KG1 (cell line): ENCODE measurements at places on chromosomes 7 and 10.

GRCh38 chr10:92125144-92125543 lies 165.7 kb downstream of the CPEB3 start:
- DNase-seq, result no peak

- no peak for DNase-seq
Observed at GRCh38 chr10:127278001-127278400, 81.6 kb upstream of the INSYN2A start.

DNA sequence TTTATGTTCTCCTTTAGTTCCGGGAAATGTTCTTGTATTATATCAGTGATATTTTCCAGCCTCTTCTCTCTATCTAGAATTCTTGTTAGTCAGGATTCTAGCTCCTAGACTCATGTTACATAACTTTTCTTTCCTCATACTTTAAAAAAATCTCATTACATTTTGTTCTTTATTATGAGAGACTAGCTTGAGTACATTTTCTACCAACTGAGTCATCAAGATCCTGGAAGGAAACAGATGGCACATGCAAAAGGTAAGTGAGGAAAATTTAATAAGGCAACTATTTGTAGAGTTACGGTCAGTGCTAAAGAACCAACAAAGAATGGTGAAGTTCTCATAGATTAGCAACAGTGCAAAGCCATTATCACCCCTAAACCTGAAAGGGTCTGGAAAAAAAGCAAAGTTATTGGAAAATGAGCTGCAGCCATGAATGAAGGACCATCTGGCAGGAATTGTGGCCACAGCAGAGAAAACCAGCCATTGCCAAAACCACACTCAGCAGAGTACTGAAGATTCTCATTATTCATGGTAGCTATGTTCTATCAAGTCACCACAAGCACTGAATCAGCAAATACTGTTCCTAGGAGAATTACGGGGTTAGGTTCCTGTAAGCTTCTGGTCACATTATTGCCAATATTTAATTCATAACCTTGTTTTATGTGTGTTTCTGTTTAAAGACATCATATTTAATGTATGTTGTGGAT lies 98.3 kb upstream of the C7orf33 start:
- DNase-seq, result no peak

- DNase-seq, result no peak
Observed at GRCh38 chr10:30462513-30462912, 28.5 kb downstream of the MAP3K8 start.

- no peak for DNase-seq
Observed at GRCh38 chr10:48932831-48933664, 6.6 kb downstream of the LRRC18 start.

DNA sequence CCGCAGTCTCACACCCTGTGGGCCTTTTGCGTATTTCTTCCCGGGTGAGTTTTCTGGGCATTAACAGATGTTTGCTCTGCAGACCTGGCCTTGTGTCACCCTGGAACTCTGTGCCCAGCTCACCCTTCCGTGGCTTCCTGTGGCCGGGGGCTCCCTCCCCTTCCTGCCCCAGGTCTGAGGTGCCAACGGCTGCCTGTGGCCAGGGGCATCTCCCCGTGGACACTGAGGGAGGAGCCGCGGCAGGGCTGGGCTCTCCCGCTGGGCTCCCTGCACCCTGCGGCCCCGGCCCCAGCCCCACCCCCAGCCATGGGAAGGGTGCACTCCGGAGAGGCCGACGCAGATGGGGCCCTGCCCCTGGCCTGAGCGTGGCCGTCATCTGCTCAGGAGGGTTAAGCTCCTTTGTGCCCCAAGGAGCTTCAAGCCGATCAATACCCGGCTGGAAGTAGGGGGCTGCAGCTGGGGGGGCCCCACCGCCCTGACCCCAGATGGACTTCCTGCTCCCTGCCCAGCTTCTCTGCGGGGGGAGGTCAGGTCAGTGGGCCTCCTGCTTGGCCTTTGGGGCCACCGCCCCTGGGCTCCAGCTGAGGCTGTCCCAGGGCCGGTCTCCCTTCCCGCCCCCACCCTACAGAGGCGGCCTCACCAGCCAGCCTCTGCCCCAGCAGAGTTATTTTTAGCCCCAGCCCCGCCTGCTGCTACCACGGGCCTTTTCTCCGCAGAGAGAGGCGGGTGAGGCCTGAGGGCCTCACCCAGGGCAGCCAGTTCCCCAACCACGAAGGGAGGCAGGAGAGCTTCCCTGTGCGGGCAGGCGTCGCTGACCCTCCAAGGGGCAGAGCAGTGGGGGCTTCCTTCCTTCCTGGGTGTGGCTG lies 24.2 kb downstream of the PWWP2B start:
- peak; percentile 61 for DNase-seq

- DNase-seq, result no peak
Observed at GRCh38 chr7:130113887-130114286, 43.6 kb downstream of the KLHDC10 start.

DNA sequence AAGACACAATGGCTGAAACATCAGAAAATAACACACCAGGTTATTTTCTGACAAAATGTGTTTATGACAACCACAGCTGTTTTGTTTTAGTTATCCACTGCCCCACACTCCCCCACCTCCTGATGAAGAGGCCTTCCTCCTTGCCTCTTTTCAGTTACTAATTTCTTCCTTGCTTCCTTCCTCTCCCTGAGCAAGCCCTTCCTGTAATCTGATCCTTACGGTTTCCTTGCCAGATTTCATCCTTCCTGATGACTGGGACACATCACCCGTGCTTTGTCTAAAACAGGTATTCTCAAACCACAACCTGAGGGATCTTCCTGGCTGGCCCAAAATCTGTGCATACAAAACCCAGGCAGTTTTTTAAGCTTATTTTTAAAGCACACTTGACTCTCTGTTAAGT lies 39.4 kb downstream of the CHST15 start:
- DNase-seq, result no peak

DNA sequence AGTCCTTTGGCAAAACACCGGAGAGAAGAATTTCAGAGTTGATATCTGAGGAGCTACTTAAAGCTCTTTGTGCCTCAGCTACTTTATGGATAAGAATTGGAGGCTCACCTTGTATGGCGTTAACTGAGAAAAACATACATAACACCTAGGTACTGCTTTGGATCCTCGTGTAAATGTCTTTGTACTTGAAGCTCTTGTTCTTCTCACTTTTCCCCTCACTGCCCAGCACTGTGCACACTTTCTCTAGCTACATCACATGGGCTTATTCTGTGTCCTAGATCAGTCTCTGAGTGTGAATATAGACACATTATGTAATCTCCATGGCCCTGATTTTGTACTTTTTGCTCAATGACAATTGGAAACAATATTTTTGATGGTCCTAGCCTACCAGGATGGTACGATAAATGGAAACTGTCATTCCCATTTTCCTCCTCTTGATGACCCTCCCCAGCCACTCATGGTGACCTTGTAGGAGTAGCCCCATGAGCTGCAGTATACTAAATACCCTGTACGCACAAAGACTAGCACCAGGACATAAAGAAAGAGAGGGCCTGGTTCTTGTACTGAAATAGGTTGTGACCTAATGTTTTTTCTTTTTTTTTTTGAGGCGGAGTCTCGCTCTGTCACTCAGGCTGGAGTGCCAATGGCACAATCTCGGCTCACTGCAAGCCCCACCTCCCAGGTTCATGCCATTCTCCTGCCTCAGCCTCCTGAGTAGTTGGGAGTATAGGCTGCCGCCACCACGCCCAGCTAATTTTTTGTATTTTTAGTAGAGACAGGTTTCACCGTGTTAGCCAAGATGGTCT lies 22.1 kb downstream of the STAMBPL1 start:
- DNase-seq, result no peak

- no peak for DNase-seq
Observed at GRCh38 chr7:91866599-91867148, 13.8 kb downstream of the MTERF1 start.

- DNase-seq, result no peak
Observed at GRCh38 chr10:104424719-104425118, 71.1 kb downstream of the CFAP58 start.

DNA sequence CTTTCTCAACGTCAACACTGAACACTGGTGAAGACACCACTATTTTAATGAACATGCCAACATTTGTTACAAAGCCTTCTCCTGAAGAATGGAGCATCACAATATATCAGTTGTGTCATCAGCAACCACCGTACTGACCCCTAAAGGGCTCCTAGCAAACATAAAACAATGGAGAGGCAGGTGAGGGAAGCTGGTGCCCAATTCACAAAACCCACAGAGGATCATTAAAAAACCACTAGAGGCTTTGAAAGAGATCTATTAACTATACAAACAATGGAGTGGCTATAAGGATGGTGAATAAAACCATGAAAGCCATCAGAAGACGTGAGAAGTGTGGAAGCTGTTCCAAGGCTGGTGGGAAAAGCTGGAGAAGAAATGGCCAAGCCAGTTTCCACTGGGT lies 150.8 kb downstream of the FAM107B start:
- DNase-seq, result no peak

DNA sequence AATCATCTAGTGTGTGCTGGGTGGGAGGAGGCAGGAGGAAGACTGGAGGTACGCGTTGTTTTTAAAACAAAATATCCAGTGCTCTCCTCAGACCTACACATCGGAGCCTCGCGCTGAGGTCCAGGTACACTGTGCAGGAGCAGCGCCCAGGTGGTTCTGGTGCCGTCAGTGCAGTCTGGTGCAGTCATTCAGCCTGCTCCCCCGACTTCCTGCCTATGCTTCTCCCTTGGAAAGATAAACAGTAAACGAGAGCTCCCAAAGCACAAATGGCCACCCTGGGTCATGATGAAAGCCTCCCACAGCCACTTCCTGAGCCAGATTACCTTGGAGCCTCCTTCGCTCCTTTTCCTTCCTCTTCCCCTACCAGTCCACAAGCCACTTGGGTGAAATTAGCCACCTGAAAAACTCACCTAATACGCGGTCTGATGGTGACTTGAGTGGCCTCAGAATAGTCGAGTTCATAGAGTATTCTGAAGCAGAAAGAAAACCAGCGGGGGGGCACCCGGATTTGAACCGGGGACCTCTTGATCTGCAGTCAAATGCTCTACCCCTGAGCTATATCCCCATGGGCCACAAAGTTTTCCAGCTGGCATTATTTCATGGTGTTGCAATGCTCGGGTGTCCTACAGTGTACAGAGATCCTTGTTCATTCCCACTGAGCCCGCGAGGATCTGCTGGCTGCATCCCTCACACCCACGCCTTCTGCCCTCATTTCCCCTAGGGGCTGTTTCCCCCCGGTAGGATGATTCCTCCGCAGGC lies 82.5 kb downstream of the ZNF467 start:
- DNase-seq, result no peak

DNA sequence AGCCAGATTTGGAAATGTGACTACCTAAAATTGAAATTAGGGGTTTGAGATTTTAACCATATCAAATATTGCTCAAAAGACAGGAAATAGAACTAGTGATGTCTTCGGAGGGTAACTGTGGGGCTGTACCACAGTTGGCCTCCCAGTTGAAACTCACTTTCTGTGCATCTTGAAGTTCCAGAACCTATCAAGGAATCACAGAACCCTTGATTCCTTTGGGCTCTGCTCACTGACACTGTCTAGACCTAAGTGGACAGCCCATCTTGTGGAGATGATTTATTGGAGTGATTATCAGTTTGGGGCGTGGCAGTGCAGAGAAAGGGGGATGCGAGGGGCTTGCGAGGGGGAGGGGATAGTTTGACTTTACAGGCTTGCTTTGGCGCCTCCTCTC lies 134.2 kb upstream of the GJD4 start:
- no peak for DNase-seq

DNA sequence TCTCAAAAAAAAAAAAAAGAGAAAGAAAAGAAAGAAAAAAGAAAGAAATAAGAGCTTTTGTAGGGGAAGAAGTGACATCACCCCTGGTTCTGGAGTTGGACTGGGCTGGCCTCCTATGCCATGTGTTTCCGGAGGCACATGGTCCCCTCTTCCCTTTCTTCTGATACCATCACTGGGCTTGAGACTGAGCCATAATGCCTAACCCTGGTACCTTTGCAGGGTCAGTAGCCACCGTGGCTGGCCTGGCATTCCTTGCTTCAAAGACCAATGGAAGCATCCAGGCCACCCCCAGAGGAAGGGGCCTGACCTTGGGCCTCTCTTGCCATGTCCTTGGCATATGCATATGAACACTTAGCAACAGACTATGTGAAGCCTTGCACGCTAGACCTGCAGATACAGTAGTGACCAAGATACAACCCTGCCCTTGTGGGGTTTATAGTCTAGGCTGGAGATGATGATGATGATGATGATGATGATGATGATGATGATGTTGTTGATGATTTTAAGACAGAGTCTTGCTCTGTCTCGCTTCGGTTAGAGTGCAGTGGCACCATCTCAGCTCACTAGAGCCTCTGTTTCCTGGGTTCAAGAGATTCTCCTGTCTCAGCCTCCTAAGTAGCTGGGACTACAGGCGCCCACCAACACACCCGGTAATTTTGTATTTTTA lies 31.8 kb downstream of the SUFU start:
- DNase-seq, result no peak

DNA sequence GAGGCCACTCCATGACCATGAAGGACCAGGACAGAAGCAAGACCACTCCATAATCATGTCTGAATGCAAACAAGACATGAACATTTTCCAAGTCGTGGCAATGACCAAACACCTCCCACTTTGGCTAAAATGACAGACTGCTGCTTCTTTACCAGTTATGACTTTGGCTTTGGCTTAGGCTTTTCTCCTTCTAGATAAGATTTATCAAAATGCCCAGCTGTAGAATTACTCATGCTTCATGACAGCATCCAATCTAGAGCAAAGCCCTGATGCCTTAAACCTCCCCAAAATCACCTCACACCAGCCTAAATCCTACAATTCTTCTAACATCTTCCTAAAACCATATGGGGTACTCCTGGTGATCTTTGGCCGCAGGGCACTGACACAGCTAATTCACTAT lies 102.1 kb downstream of the VPS41 start:
- DNase-seq, result no peak

DNA sequence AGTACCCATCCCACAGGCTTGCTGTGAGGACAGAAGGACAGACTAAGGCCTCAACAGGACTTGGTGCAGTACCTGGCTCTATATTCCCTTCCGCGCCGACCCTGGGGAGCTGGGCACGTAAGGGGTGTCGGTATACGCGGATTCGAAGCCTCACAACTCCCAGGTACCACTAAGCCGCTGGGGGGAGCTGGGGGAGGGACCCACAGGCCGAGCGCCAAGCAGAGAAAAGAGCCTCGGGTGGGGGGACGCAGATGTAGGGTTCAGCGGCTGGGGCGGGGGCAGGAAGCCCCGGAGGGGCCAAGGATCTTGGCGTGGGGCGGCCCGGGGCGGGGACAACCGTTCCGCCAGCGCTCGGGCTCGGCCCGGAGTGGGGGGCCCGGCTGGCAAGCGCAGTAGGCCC lies 126.4 kb upstream of the ZNF746 start:
- no peak for DNase-seq

DNA sequence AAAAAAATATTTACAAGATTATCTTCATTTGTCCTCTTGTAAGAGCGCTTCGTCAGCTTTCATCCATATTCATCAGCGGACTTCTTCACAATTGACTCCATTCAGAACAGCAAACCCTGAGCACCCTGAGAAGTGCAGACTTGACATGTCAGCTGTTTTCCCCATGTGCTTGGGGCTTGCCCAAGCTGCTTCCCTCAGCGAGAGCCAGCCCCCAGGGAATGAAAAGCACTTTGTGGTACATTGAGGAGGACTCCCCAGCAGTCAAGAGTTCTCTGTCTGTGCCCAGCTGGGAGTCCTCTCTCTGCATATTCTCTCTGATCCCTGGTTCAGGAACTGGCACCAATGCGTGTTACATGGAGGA lies 22.7 kb downstream of the HKDC1 start:
- no peak for DNase-seq
